LHCN-M2 (cell line): ENCODE measurements at places on chromosomes 2 and 18.
A peak's percentile ranks its signal among the peaks of the same experiment; 100 is the strongest.

GRCh38 chr2:108243566-108243965 lies 3.8 kb downstream of the SULT1C3 start:
- no peak for DNase-seq

- no peak for DNase-seq
Observed at GRCh38 chr2:36710858-36711515, 14.5 kb downstream of the VIT start.

GRCh38 chr2:112692918-112693317 lies 27.9 kb upstream of the NT5DC4 start:
- DNase-seq = no peak

GRCh38 chr2:12918835-12919445 lies 202.2 kb downstream of the TRIB2 start:
- DNase-seq = peak; percentile 58

- no peak for DNase-seq
Observed at GRCh38 chr2:98796775-98797544, 66.0 kb upstream of the MGAT4A start.

- DNase-seq = peak; percentile 89
Observed at GRCh38 chr2:23418461-23418911, 33.5 kb downstream of the KLHL29 start.

DNA sequence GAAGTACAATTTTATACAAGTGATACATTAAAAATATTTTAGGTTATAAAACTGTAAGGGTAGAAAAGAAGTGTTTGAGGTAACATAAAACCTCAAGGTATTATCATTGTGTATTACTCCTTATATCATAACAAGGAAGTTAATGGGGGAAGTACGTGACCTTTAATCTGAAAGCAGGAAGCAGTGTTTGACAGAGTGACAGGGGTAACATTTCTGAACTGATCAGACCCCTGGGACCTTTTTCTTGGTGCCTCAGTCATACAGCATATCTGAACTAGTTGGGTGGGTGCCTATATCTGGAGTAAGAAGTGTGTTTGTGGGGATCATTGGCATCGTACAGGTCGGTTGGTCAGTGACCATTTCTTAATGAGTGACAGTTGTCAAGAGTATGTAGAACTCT lies 43.0 kb downstream of the MALT1 start:
- no peak for DNase-seq

GRCh38 chr2:178420463-178420999 lies 30.4 kb downstream of the PRKRA start:
- peak; percentile 39 for DNase-seq

GRCh38 chr2:201880993-201881611 lies 74.8 kb downstream of the CDK15 start:
- no peak for DNase-seq

GRCh38 chr2:241925277-241925676 lies 55.7 kb downstream of the RTP5 start:
- no peak for DNase-seq

- no peak for DNase-seq
Observed at GRCh38 chr18:41695441-41695840, 259.6 kb upstream of the PIK3C3 start.

DNA sequence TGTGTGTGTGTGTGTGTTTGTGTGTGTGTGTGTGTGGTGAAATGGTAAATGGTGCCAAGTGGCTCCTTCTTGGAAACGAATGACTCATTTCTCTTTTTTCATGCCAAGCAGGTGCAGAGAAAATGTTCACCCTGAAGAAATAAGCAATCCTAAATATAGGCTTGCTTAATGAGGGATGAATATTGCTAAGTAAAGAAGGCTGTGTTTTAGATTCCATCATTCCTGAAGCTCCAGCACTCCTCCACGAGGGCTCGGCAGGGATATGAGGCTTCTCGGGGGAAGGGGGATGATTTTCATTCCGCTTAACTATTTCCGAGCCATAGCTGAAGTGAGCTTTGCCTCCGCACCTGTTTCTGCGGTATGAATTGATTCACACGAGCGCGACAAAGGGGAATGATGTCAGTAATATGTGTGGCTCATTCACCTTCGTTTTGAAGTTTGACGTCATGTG lies 72.9 kb downstream of the TSN start:
- peak; percentile 7 for DNase-seq

DNA sequence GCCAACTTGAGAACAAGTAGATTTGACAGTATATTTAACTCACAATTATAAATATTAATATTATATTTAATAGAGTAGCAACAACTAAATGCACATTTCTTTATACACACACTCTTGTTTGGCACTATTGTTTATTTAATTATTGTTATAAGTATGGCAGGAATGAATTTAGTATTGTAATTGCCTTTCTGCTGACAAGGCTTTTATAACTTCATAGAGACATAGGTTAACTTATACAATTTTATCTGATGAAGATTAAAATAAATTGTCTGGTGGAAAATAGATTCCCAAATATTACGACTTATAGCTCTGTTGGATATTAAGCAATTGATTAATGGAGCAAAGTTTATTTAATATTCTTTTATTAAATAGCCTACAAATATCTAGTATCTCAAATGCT lies 347.9 kb upstream of the CDH19 start:
- no peak for DNase-seq

DNA sequence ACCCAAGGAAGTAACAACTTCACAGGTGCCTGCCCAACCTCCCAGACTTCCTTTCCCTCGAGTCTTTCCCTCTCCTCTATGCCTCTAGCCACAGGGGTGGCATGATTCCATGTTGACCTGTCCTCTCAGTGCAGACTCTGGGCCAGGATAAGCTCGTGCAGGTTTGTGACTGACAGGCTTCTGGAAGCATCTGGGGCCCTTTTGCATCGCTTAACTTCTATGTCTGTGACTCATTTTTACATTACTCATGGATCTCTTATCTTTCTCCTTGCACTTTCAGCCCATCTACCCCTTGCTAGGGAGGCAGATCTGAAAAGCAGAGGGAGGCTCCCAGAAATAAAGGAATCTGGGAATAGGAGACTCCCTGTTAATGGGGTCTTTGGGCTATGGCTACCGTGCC lies 98.5 kb upstream of the RIOK3 start:
- peak; percentile 28 for DNase-seq

GRCh38 chr2:126911111-126911796 lies 12.6 kb downstream of the TEX51 start:
- no peak for DNase-seq

GRCh38 chr2:64857581-64858471 lies 131.4 kb upstream of the SLC1A4 start:
- peak; percentile 84 for DNase-seq

DNA sequence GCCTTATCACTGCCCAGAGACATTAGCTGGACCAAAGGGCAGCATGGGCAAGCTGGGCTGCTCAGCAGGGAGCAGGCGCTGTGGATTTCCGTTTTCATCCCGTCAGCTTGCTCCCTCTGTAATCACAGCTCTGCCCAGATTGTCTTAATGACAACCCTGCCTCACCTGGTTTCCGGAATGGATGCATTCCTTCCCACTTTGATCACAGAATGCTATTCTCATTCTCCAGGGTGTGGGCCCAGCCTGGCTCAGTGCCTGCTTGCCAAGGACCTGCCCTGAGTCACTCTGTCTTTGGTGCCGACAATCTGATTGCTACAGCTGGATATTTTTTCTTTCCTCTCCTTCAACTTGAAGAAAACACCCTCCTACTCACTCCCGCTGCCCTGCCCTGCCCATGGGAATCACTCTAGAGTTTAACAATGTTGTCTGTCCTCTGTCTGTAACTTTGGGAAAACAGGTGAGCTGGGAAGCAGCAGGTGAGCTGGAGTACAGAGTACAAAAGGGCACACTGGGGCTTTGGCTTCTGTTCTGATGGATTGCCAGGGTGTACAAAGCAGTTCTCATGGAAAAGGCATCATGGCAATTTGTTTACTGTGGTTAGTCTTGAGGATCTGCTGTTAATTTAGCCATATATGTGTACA lies 27.2 kb upstream of the FAM136A start:
- no peak for DNase-seq

DNA sequence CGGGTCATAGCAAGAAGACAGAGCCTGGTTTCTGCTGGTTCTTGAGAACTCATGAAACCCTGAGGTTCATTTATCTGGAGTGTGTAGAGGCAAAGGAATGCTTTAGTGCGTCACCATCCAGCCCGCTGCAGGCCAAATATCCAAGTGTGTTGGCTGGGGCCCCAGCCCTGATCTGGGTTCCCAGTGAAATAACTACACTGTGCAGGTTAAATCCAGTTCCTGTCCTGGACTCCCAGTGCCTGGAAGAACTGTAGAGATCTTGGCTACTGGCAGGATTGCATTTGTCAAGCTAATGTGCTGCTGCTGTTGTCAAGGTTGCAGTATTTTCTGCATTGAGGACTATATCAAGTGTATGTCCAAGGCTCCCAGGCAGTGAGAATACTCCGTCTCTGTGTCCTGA lies 89.9 kb downstream of the MAPK4 start:
- DNase-seq = no peak

GRCh38 chr2:68737711-68738110 lies 3.1 kb downstream of the ARHGAP25 start:
- no peak for DNase-seq

GRCh38 chr2:417006-417405 lies 129.1 kb upstream of the ALKAL2 start:
- DNase-seq = no peak

- DNase-seq = no peak
Observed at GRCh38 chr2:157572725-157573124, 55.9 kb downstream of the ACVR1C start.

DNA sequence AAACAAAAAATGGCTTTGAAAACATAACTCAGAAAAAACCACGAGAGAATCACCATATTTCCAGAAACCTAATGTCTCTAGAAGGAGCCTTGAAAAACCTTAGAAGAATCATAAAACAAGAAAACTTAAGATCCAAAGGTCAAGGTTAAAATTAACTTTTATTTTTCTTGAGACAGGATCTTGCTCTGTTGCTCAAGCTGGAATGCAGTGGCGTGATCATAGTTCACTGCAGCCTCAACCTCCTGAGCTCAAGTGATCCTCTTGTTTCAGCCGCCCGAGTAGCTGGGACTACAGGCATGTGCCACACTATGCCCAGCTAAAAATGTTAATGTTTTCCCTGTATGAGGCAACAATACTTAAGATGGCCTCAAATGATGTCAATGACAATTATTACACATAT lies 254.2 kb upstream of the SESTD1 start:
- DNase-seq = no peak

DNA sequence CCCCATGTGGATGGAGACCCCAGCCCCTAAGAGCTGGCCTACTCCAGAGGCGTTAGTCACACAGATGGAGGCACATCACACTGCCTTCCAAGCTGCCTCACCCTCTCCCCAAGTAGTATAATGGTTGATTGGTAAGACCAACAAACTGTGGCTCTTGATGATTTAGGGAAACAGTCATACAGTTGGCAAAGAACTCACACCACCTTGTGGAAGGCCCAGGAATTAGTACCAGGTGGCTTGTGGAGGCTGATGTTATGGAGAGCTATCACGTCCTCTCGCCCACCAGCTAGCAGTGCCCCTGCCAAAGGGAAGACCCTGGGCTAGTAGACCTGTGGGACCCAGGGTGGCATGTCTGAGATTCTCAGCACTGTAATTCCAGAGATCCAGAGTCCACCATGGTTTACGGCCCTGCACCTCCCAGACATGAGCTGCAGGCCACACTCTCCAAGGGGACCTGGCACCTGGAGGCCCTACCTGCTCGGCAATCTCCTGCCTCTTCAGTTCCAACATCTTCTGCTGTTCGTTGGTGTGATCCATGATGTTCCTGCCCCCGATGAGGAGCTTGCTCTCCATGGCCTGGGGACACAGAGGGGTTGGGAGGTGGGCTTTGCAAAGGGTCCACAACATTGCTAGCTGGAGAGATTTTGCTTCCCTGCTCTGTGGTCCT lies 26.3 kb downstream of the KIF3C start:
- no peak for DNase-seq

GRCh38 chr2:199861132-199861774 lies 10.3 kb upstream of the FTCDNL1 start:
- peak; percentile 20 for DNase-seq

DNA sequence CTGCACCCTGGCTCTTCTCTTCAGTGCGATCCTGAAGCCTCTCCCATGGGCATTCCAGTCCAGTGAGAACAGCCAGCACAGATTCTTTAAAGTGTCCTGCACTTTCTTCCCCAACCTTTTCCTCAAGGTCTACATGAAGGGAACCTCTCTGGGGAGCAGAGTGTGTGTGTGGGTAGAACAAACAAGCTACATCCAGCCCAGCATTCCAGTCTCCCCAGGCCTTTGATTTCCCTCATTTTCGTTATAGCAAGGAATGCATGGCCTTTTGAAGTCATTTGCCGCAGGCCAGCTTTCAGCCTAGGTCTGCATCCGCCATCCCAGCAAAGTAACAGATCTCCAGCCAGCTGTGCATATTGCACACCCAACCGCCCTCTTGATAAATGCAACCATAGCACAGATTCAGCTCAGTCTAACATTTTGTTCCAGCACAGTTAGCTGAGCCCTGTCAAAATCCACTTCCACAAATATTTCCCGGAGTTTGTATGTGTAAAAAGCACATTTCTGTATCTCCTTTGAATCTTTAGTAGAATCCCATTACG lies 44.6 kb downstream of the CD8B2 start:
- no peak for DNase-seq

DNA sequence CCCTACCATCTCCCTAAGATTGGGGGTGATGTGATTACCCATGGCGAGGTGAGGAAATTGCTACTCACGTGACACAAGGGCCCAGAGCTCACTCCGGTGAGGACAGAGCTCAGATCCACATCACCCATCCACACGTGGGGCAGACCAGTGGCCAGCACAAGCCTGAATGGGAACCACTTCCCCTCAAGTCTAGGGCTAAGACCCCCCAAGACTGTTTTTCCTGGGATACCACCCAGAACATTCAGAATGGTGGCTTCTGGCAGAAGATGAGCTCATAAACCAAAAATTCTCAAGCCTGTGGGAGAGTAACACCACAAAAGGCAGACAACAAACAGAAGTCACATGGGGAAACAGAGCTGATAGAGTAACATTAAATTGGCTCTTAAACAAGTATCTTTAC lies 321.4 kb downstream of the ALK start:
- DNase-seq = no peak

DNA sequence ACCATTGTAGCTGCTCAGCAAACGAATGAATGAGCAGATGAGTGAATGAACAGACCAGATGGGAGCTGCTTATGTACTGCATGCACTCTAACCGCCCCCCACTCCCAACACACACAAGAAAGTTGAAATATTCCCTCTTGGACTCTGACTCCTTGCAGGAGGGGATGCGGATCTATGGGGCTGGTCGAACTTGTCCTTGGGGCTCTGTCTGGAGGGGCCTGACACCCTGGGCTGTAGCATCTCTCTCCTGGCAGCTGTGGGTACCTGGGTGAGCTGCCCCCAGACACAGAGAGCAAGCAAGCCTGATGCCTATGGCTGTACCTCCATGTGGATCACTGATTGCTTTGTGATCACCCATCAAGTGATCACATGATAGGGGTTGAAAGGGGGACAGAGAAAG lies 192.4 kb upstream of the SMAD2 start:
- DNase-seq = no peak

DNA sequence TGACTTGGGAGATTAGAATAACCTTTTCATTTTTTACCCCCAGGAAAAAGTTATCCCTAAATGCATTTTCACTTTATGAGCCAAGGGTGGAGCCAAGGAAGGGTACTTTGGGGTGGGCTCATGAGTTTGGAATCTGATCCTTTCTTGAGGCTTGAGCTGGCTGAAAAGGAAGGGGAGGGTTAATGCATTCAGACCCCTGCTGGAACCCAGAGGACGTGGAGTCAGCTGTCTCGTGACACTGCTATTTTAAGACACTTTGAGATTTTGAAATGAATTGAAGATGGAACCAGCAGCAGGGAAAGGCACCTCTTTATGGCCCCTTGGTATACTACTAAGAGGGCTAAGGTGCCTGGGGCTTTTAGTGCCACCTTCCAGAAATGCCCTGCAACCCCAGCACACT lies 90.4 kb downstream of the MARCHF4 start:
- no peak for DNase-seq
